ENCODE measurements at places on chromosomes 13 and 19. TPM values are rescaled to one million over a fixed set of nuclear protein-coding genes. Genes with fewer than 3 reads are reported as not detected.

The VSTM1 gene
- not detected for total RNA-seq

The PODNL1 gene
- 0.21 TPM for total RNA-seq

The LGALS7 gene
- total RNA-seq = 438 TPM

The DYRK1B gene
- total RNA-seq = 8.3 TPM

The UBE2L5 gene
- not detected for total RNA-seq

The C19orf85 gene
- total RNA-seq = not detected

The FSD1 gene
- total RNA-seq = 1.9 TPM

The F2RL3 gene
- total RNA-seq = not detected

The GAS6 gene
- total RNA-seq = 130 TPM

The CLEC17A gene
- total RNA-seq = not detected

The FFAR2 gene
- total RNA-seq = 0.24 TPM

The CEACAM8 gene
- total RNA-seq = not detected

The DCT gene
- total RNA-seq = not detected

The TMEM143 gene
- total RNA-seq = 2.6 TPM

The C1QTNF9B gene
- total RNA-seq = not detected

The ZNF57 gene
- 12.6 TPM for total RNA-seq

The STRN4 gene
- 71.3 TPM for total RNA-seq

The SBSN gene
- 2.3 TPM for total RNA-seq

The ANO8 gene
- 4.8 TPM for total RNA-seq

The FOSB gene
- total RNA-seq = 11.1 TPM

The MADCAM1 gene
- under 0.01 TPM for total RNA-seq

The TUBA3C gene
- total RNA-seq = not detected

The CRX gene
- not detected for total RNA-seq

The ZNF682 gene
- 3.0 TPM for total RNA-seq

The NAA16 gene
- total RNA-seq = 5.5 TPM

The SULT2A1 gene
- total RNA-seq = not detected

The RDH8 gene
- not detected for total RNA-seq

The WDFY2 gene
- total RNA-seq = 11.5 TPM

The PROZ gene
- total RNA-seq = not detected

The WDR87 gene
- total RNA-seq = not detected

The PTPRH gene
- total RNA-seq = 1.7 TPM

The ZNF221 gene
- 1.7 TPM for total RNA-seq

Measured in tracheal epithelial cell (primary cell).